Stimulated activated CD4-positive, alpha-beta T cell treated with anti-CD3 and anti-CD28 coated beads, Interleukin-1b, Interleukin-23, amount 100 ng/mL, for 48 hours (primary cell): ENCODE measurements at places on chromosomes 1 and 21.

DNA sequence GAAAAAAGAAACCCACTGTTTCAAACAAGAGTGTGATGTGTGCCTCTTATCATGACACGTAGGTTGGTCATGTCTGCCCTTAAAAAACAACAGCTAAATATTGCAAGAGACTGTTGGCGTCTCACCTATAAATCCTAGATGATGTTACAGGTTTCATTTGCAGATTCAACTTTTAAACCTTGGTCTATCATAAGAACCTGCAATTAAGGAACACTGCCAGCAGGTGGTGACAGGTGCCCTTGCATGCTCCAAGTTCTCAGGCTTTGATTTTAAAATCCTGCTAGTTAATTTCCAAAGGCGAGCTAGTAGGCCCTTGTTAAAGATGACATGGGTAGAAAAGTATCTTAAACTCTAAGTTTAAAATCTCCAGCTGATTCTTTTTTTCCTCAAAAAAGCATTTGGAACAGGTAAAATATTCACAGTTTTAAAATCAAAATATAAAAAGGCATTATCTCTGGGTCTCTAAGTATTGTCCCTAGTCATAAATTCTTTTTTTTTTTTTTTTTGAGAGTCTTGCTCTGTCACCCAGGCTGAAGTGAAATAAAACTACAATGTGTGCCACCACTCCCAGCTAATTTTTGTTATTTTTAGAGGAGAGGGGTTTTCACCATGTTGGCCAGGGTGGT is 39.1 kb downstream of the CLSTN1 start:
- DNase-seq: peak; percentile 58

GRCh38 chr1:54221113-54221834 is 21.3 kb downstream of the MRPL37 start:
- DNase-seq: no peak

DNA sequence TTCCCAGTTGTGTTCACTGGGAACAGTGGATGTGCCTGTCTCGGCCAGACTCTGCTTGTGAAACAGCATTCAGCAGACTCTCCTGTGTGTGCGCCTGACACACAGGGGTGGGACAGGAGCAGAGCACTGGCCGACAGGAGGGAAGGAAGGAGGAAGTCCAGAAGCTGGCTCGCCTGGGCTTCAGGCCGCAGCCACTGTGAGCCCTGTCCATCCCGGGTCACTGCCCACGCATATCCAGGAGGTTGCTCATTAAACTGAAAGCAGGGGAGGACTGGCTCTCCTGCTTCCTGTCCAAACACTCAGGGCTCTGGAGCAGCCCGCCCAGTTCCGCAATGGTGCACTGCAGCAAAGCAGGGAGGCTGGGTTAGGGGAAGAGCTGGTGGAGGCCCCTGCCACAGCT is 218.7 kb upstream of the VAMP3 start:
- DNase-seq: no peak

- DNase-seq: no peak
Observed at GRCh38 chr1:84795966-84796600, 96.9 kb downstream of the LPAR3 start.

GRCh38 chr1:150281221-150281757 is 1.1 kb upstream of the CIART start:
- DNase-seq: peak; percentile 57

GRCh38 chr1:196734460-196734859 is 40.2 kb upstream of the CFHR3 start:
- DNase-seq: no peak

GRCh38 chr21:42056996-42057689 is 14.0 kb upstream of the UMODL1 start:
- DNase-seq: no peak

DNA sequence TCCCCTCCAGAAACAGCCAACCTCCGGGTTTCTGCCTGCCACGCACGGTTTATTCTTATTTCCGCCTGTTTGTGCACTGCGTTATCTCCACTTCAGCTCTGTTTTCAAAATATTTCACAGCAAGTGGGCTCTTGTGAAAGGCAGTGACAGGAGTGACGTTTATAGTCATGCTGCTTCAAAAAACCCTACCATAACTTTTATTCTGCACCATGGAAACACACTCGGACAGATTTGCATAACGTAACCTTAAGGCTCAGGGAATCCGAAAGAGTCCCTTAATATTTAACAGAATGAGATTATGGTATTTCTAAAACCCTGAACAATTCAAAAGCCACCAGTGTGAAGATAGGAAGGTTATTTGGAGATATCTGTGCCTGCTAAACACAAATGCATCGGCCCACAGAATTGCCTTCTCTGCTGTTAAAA is 782 bp upstream of the SDE2 start:
- DNase-seq: no peak

DNA sequence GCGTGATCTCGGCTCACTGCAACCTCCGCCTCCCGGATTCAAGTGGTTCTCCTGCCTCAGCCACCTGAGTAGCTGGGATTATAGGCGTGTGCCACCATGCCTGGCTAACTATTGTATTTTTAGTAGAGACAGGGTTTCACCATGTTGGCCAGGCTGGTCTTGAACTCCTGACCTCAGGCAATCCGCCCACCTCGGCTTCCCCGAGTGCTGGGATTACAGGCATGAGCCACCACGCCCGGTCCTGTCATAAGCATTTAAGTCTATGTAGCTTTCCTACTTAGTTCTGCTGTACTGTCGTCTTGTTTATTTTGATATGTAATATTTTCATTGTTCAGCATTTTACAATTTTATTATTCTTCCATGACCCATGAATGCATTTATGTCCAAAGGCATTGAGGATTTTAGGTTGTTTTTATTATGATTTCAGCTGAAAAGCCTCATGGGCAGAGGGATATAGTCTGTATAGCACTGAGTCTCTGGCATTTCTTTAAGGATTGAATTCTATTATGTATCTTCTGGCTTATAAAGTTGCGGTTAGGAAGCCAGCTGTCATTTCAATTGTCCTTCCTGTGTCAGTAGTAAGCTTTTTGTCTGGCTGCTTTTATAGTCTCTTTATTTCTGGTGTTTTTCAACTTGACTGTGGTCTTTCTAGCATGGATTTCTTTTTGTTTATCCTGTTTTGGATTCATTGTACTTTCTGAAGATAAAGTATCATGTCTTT is 9.2 kb downstream of the AGPAT3 start:
- no peak for DNase-seq

GRCh38 chr1:246398126-246398813 is 108.8 kb downstream of the SMYD3 start:
- no peak for DNase-seq

DNA sequence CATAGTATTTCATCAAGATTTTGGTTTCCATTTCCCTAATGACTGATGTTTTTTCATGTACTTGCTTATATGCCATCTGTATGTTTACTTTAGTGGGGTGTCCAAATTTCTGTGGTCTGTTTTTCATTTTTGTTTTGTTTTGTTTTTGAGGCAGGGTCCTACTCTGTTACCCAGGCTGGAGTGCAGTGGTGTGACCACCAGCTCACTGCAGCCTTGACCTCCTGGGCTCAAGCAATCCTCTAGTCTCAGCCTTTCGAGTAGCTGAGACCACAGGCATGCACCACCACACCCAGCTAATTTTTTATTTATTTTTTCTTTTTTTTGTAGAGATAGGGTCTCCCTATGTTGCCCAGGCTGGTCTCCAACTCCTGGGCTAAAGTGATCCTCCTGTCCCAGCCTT is 378.0 kb upstream of the VAMP3 start:
- DNase-seq: no peak

- no peak for DNase-seq
Observed at GRCh38 chr1:76247261-76247852, 172.8 kb downstream of the ST6GALNAC3 start.

DNA sequence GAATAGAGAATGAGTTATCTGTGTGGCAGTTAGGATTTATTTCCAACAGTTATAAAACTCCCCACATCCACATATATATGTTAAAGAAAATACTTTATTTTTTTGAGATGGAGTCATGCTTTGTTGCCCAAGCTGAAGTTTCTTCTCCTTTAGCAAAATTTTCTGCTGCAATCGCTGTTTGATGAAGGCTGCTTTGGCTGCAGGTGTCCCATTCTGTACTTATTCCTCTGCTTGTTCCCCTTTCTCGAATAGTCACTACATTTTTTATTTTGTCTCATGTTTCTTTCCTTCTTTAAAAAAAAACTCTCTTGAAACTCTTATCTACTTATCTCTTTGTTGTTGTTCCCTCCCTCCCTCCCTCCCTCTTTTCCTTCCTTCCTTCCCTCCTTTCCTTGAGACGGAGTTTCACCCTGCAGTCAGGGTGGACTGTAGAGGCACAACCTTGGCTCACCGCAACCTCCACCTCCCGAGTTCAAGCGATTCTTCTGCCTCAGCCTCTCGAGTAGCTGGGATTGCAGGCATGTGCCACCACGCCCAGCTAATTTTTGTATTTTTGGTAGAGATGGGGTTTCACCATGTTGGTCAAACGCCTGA is 10.6 kb downstream of the OR2W3 start:
- no peak for DNase-seq

DNA sequence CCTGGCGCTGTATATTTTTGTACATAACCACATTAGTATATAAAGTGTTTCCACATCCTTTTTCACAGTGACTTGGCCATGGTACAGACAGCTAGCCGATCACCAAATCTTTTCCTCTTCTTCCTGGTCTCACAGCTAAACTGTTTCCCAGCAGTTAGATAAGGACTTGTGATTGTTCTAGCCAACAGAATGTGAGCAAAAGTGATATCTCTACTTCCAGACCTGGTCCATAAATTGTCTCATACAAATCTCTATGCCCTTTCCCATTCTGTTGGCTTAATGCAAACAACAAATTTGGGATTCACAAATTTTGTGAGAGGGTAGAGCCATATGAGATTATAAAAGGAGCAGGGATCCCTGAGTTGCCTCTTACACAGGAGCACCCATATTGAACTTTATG is 19.5 kb downstream of the PAFAH2 start:
- no peak for DNase-seq

DNA sequence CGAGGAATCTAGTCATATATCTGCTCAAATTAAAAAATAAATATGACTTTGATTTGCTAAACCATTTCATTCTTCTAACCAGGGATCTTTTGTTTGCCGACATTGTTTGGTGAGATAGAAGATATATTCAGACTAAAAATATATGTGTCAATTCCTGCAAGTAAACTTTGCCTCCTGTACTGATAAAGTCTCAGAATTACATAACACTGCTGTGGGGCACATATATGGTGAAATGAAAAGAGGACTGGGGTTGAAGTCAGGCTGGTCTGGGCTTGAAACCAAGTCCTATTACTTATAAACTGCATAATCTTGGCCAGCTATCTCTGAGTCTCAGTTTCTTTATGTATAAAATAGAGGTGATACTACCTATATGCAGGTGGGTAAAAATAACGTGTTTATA is 9.8 kb downstream of the SCMH1 start:
- DNase-seq: no peak

DNA sequence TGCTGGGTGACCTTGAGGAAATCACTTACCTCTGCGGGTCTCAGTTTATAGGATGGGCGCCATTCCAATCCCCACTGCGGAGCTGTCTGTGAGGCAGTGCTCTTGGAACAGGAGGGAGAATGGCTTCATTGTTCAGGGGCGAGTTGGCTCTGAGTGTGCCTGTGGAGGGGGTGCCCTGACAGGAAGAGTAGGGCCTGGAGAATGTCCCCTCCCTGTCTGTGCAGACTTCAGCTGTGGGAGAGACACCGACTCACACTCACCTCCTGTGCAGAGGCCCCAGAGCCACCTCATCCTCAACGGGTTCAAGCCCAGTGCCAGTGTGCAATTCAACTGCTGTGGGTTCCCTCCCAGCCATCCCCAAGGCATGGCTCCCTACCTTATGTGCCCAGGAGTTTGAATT is 17.1 kb downstream of the ADORA1 start:
- DNase-seq: no peak

DNA sequence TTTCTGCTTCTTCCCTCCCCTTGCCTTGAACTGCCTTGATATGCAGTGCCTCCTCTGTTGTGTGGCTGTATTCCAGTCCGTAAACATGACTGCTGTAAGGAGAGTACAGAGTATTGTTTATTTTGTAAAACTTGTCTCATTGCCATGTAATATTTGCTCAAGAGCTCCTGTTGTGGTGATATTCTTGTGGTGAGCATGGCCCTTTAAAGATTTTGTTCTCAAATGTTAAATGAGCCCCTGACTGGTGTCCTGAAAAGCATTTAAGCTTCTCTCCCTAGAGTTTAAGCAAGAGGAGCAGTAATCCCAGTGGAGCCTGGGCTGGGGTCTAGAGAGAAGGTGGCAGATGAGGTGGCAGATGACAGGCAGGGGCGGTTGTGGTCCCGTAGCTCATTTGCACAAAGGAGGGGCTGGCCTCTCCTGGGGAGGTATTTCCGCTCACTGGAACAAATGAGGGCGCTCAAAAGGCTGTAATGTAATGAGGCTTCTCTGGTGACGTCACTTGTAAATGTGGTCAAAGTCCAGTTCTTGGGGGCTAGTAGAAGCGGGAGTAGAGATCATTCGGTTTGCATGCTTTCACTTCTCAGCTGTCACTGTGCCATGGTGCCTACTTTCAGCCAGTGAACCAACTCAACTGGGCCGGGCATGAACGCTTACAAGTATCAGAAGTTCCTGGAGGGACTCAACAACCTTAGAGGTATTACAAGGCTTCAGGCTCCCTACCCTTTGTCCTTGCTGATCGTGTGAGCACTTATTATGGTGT is 46.0 kb upstream of the MACF1 start:
- DNase-seq: no peak

DNA sequence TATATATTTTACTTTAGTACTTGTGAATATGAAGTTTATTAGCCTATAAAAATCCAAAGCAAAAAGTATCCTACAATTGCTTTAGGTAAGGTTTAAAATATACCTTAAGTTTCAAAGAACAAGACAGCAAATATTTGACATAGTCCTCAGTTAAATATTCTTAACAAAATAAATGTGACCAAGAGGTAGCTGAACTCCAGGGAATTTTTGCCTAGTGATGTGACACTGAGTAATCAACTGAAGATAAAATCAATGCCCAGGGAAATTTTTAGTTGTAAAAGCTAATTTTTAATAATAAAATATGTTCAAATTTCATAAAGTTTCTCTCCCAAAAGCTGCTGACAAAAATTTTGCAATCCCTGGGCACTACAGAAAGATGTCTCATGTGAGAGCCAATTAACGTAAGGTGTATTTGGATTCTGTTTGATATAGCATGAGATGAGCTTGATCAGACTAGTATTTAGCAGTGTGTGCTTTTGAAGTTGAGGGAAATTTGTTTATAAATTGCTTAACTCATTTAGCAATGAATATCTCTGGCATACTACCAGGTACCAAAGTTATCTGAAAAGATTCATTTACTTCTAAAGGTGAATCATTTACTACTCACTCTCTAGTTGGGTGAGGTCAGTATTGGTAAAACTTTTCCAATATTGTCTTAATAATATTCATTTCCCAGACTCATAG is 80.2 kb upstream of the PALMD start:
- DNase-seq: no peak

DNA sequence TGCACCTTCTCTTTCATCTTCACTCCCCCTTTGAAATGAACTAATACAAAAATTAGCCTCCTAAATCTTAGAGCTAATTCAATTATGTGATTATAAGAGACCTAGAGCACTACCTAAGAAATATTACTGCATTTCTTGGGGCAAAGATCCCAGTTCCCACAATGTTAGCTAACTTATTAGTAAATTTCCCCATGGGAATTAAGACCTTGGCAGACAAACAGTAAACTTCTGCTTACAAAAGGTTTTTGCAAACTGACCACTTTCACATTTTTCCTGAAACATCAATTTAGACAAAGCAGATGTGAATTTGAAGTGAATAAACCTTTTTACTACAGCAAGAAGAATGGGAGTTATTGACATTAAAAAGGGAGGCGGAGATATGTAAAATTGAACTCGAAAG is 34.6 kb upstream of the LHX8 start:
- DNase-seq: no peak

- no peak for DNase-seq
Observed at GRCh38 chr1:224626042-224626441, 9.9 kb downstream of the CNIH3 start.
